ELF-1 (cell line): ENCODE measurements at places on chromosomes 16 and 17.

DNA sequence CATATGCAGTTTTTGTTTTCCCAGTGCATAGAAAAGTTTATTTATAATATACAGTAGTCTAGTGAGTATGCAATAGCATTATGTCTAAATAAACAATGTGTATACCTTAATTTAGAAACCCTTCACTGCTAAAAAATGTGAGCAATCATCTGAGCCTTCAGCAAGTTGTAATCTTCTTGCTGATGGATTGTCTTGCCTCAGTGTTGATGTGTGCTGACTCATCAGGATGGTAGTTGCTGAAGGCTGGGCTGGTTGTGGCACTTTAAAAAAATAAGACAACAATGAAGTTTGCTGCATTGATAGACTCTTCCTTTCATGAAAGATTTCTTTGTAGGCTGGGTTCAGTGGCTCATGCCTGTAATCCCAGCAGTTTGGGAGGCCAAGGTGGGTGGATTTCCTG, 13.9 kb upstream of the CAPNS2 start:
- DNase-seq = peak; percentile 7

DNA sequence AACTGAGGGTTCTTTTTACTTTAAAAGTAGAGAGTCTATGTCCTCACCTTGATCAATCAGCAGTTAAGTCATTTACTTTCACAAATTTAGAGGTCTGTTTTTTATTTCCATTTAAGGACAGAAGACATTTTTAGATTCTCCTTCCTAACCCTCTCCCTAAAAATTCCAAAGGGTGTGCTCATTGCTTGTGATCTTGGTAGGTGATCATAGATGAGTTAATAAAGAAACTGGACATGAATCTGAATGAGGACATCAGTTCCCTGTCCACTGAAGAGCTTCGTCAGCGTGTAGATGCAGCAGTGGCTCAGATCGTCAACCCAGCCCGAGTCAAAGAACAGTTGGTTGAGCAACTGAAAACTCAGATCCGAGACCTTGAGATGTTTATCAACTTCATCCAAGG, 8.8 kb downstream of the RUNDC1 start:
- no peak for DNase-seq

DNA sequence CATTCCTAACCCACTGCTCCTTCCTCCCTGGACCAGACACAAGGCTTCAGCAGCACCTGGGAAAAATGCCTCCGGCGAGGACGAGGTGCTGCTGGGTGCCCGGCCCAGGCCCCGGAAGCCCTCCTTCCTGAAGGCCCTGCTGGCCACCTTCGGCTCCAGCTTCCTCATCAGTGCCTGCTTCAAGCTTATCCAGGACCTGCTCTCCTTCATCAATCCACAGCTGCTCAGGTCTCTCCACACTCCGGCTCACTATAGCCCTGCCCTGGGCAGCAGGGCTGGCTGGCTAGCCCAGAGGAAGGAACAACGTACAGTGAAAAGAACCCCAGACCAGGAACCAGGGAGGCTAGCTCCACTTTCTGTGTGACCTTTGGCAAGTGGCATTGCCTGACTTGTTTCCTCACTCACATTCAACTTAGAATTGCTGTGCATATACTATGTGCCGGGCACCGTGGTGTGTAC, 26.2 kb downstream of the ABCC3 start:
- DNase-seq = no peak

DNA sequence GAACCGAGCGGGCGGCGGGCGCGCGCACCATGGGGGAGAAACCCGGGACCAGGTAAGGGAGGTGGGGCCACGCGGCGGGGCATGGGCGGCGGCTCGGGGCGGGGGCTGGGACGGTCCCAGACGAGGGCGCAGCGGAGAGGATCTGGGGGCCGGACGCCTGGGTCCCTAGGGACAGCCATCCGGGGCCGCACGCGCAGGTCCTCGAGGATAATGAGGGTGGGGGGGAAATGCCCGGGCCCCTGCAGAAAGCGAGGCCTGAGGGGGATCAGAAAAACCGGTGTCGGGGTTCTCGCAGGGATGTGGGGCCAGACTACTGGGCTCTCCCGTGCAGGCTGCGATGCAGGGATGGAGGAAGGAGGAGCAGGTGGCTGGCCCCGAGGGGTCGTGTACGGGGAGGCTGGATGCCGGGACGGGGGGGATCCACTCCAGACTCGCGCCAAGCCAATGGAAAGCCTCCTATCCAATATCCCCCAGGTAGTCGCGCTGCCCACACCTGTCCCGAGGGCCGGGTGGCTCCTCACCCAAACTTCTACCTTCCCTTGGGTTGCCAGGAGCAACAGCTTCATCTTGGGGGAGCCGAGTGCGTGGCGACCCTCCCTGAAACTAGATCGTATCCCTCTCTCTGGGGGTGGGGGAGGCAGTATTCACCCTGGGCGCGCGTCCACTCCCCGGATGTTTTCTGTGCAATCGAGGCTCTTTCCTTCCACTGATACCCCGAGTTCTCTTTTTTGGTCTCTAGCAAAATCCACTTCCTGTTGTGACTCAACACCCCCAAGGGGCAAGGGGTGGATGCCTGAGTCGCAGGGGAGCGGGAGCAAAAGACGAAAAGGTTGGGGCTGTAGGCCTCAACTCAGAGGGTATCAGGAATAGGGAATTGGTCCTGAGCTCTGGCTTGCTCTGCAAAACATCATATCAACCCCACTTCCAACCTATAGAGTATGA, 532 bp downstream of the ARRB2 start:
- DNase-seq = no peak

DNA sequence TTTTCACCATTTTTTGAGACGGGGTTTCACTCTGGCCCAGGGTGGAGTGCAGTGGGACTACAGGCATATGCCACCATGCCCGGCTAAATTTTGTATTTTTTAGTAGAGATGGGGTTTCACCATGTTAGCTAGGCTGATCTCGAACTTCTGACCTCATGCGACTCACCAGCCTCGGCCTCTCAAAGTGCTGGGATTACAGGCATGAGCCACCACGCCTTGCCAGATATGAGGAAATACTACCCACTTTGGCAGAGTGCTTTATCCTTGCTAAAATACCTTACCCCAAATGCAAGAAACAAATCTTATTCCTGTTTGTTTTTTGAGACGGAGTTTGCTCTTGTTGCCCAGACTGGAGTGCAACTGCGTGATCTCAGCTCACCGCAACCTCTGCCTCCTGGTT, 62.9 kb upstream of the MGAT5B start:
- no peak for DNase-seq

- DNase-seq = no peak
Observed at GRCh38 chr16:49825041-49825440, 30.9 kb downstream of the ZNF423 start.

DNA sequence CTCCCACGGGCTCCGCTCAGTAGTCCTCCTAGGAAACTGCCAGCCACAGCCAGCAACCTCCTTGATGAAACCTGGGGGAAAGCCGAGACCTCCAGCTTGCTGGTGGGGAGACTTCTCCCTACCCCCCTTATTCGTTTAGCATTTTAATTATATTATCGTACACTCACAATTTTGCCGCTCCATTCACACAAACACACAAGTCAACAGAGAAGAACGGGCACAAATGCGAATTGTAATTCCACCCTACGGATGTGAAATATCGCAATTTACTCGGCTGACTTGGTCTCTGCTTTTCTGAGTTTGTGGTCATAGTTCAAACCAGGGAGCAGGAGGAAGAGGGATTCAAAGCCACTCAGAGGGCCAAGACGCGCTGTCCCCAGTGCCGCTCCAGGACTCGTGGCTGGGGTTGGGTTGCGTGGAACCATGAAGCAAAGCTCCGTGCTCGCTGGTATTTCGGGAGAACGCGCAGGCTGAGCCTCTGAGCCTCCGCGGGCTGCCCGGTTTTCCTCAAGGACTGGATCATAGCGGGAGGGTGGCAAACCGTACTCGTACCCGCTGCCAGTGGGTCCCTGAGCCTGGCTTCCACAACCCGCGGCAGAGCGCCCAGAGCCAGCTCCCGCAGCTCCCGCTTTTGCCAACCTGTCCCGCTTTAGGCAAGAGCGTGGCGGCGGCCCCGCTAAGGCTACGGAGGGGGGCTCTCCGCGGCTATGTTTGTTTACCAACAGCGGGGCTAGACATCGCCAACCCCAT, 2.0 kb downstream of the LHX1 start:
- no peak for DNase-seq

DNA sequence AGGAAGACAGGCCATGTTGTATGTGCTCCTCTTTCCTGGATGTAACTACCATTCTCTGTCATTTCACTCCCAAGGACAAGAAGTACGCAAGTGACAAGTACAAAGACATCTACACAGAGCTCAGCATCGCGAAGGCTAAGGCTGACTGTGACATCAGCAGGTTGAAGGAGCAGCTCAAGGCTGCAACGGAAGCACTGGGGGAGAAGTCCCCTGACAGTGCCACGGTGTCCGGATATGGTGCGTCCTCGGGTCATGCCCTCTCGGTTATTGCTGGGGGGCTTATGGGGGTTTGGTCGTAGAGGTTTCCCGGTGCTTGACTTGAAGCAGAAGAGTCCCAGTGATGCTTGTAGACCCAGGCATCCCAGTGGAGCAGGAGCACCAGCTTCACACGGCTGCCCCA, 29.0 kb downstream of the PLD6 start:
- no peak for DNase-seq

- DNase-seq = peak; percentile 32
Observed at GRCh38 chr16:54277845-54278703, 8.5 kb downstream of the IRX3 start.

DNA sequence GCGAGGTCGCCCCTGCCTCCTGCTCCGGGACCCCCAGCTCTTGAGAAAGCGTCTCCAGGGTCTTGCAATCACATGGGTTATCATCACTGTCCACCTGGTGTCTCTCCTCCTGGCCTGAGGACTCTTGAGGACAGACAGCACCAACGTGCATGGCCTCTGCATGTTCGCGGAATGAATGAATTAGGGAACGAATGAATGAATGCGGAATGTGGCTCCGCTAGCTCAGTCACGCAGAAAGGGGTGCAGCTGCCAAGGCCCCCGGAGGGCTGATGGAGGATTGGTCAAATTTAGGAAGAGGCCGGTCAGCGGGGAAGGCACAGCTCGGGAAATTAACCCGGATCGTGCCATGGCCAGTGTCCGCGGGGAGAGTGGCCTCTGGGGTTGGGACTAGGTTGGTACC, 3.3 kb downstream of the FBXL16 start:
- no peak for DNase-seq

DNA sequence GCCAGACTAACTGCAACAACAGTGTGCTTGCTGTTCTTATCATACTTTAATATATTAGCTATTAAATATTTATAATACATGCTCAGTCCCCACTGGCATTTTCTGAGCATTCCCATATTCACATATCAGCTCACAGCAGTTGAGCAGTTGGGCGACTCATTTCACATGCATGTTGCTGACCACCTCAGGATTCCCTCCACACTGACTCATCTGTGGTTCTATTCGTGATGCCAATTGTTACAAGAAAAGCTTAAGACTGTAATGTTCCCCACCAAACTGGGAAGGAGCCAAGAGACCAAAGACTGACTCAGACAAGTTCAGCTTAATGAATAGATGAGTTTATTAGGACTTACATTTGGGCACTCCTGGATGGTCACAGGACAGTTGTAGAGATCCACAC, 100.3 kb upstream of the KIF2B start:
- no peak for DNase-seq

- peak; percentile 70 for DNase-seq
Observed at GRCh38 chr17:74566132-74566753, 1.1 kb downstream of the CD300H start.

DNA sequence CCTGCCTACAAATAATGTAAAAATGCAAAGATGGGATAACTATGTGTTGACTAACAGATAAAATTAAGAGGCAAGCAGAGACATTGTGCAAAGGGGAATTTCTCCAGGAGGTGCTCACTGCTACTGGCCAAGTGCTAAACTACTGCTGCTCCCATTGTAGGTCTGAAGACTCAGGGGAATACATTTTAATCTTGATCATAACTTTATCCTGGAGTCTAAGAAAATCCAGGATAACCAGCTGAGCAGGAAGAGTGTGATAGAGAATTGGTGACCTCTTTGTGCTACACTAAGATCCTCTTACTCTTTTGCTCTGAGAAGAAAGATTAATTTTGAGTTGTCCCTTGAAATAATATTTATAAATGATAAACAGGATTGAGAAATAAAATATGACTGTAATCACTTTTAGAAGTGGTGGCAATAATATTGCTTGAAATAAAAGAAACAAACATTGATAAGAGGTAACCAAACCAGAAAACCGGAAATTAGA, 5.9 kb downstream of the RNF43 start:
- DNase-seq = no peak

DNA sequence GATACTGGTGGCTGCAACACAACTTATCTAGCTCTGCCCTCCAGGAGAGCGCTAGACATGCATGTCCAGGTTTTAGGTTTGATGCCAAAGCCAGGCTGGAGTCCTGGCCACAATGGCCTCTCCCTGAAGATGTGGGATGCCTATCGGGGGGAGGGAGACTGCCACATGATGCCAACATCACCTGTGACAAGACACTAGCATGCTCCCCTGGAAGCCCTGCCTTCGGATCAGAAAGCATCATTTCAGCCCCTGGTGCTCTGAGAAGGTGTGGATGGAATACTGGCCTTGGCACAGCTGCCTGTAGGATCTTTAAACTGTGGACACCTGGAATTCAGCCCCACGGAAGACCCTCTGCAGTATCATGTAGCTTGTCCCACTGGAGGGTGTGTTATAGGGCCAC, 93.5 kb downstream of the SHISA6 start:
- no peak for DNase-seq

DNA sequence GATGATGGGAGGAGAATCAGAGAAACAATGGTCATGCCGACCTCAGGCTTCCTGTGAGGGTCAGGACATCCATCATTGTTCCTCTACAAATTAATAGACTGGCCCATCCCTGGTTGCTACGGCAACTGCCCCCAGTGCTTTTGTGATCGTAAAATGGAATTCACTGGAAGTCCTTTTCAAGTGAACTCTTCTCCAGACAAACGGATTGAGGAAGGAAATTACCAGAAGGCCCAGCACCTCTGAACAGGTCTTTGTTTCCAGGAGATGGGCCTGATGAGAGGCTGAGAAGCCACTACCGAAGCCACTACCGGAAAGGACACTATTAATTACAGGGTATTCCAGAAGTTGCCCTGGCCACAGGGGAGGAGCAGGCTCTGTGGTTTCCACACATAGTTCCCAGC, 126.0 kb downstream of the MGAT5B start:
- DNase-seq = peak; percentile 37
